LoVo (cell line): ENCODE measurements at places on chromosomes 2 and 18.

GRCh38 chr2:228245601-228246000, 64.1 kb upstream of the SPHKAP start:
- no peak for DNase-seq

- no peak for DNase-seq
These were observed 511.7 kb upstream of the CNTNAP5 start for GRCh38 chr2:123513351-123513750.

DNA sequence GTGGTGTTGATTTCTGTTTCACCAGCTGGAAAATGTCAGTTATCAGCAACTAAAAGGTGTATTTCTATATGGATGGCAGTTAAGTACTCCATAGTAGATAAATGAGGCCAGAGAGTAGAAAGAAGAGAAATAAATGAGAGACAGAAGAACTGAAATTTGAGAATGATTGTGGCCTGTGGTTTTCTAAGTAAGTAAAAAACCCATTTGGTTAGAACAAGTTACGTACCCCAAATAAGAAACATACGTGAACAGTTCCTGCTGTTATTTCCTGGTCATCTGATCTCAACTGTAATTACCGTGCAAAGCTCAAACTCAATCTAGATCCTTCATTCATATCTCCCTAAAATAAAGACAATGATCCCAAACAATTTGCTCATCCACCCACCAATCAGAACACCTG, 181.3 kb downstream of the PID1 start:
- DNase-seq: no peak

GRCh38 chr2:59691518-59692190, 861.8 kb downstream of the BCL11A start:
- no peak for DNase-seq

- DNase-seq: no peak
These were observed 527.2 kb downstream of the IRS1 start for GRCh38 chr2:226272435-226272834.

GRCh38 chr2:238438856-238439849, 12.4 kb downstream of the ASB1 start:
- DNase-seq: peak; percentile 87

- DNase-seq: no peak
These were observed 13.4 kb downstream of the MEIS1 start for GRCh38 chr2:66448136-66448991.

DNA sequence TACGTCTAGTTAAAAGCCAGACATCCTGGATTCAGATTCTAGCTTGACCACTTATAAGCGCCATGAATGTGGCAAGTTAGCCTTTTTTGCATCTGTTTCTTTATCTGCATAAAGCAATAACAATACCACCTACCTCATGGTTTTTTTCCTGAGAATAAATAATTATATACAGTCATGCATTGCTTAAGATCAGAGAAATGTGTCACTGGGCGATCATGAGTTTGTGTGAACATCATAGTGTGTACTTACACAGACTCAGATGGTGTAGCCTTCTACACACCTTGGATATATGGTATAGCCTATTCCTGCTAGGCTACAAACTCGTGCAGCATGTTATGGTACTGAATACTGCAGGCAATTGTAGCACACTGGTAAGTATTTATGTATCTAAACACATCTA, 84.7 kb upstream of the PELI1 start:
- no peak for DNase-seq

GRCh38 chr18:32258558-32259204, 68.8 kb downstream of the MEP1B start:
- no peak for DNase-seq

GRCh38 chr18:70059684-70060083, 112.0 kb upstream of the CD226 start:
- no peak for DNase-seq

GRCh38 chr2:237213315-237214022, 127.8 kb downstream of the COPS8 start:
- DNase-seq: no peak

DNA sequence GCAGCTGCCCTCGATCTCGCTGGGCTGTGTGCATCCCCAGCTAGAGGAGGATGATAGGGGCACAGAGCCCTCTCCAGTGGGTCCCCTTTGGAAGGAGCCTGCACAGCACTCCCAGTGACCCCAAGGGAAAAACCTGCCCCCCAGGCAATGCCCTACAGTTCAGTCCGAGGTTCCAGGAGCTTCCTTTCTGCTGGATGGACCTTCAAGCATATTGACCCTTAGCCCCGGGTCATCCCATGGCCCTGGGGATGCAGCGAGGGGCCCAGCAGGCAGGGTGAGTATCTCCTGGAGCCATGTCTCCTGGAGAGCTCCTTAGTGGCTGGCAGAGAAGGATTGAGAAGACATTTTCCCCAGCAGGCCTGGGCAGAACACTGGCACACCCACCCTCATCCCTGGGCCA, 45.4 kb upstream of the CTDP1 start:
- DNase-seq: no peak

GRCh38 chr18:26875040-26875654, 9.6 kb upstream of the AQP4 start:
- peak; percentile 32 for DNase-seq

DNA sequence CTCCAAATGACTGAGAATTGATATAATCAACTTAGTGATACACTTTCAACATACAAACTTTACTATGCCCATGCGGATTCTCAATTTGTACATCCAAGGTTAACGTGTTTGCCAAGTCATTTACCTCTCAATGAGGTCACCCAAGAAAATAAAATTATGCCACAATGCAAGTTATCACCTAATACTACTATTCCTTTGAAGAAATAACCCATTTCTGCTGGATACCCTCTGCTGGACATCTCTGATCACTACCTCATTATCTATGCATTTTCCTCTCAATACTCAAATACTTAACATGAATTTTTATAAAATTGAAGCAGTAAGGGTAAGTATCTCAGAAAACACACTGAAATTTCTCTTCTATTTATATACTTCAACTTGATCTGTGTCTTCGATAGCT, 12.7 kb downstream of the HNRNPLL start:
- no peak for DNase-seq

DNA sequence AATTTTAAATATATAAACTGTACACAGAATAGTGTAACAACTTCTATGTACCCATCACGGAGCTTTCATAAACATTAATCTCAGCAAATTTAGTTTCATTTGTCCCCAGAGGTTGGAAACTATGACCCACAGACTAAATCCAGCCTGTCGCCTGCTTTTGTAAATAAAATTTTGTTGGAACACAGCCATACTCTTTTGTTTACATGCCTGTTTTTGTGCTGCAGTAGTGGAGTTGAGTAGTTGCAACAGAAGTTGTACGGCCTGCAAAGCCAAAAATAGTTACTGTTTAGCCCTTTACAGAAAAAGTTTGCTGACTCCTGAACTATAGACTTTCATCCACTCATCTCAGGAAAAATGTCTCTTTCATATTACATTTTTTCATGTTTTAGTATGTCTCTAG, 39.8 kb downstream of the RBM45 start:
- DNase-seq: no peak

DNA sequence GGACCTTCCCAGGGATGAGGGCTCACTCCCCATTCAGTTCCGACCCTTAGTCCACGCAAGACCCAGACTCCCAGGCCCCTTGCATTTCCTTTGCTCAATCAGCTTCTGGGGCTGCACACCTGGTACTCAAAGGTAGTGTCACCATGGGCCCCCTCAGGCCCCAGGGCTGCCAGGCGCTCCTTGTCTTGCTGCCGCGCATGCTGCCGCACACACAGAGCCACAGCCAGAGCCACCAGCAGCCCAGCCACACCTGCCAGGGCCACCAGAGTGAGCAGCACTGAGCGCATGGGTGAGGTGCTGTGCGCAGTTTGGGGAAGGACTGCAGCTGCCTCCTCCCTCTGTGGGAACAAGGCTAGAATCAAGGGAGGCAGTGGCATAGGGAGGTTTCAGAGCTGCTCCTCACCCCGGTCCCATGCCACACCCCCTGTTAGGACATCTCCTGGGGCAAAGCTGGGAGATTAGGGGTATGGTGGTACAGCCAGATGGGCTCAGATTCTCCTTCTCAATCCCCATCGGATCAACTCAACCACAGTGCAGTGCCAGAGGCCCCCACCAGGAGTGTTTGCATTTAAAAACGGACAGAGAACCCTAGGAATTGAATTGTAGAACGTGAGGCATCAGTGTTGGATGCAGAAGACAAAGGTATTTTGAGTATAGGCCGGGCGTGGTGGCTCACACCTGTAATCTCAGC, 11.3 kb downstream of the PTPRN start:
- DNase-seq: no peak

DNA sequence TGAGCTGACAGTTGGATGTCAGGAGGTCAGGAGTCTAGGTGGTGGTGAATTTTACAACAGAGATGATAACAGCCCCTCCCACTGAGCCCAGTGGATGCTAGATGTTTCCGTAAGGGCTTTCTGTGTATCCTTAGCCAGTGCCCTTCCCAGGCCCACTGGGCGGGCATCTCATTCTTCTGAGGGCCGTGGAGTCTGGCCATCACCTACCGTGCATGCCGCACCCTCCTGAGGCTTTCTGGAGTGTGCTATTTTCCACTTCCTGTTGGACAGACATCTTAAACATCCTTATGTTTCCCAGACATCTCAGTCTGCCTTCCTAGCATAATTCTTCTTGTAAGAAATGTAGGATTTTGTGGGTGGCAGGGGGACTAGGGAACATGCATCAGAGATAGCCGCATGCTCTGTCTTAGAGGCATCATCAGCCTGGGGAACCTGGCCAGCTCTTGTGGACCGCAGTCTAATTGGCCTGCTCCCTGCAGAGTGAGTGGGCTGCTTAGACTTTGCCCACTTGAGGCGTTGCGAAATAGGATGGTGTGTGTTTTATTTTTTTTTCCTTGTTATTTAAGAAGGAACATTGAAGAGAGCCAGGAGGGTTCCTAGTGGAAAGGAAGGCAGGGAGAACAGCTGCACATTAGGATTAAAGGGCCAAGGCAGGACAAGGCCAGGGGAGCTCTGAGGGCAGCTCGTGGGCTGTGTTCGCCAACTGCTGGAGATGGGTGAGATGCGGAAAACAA, 135.8 kb downstream of the SH3RF3 start:
- DNase-seq: peak; percentile 7

GRCh38 chr2:30611583-30611982, 164.5 kb downstream of the LCLAT1 start:
- DNase-seq: no peak

GRCh38 chr2:118031566-118031965, 17.7 kb upstream of the CCDC93 start:
- DNase-seq: no peak

DNA sequence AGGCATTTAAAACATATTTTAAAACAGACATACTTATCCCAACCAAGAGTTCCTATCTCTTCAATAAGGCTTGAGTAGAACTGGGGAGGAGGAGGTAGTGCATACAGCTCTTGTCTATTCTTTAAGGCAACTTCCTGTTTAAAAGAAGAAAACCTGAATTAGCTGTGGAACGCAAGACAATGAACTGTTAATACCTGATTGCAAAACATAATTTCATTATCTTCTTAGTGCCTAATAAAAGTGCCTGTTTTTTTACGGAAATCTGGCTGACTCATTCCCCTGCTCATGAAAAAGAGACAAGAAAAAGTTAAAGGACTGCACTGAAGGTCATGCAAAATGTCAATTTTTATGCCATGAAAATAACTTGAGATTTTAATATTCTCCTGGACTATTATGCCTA, 19.2 kb downstream of the FANCL start:
- DNase-seq: no peak

DNA sequence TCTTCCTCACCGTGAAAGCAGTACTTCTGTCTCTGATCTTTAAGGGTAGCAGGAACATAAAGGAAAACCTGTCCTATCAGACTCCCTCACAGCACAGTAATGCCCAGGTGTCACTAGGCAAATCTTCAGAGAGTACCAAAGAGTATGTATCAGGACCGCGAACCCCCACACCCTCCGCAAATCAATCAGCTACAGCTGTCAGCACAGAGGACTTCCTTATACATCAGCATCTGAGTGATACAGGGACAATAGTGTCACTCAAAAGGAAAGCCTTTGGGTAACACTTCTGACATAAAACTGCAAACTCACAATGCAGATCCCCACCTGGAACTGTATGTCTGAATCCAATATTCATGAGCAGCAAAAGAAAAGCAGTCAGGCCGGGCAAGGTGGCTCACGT, 2.6 kb downstream of the AFG3L2 start:
- DNase-seq: no peak

GRCh38 chr2:58834404-58834803, 593.3 kb upstream of the FANCL start:
- peak; percentile 30 for DNase-seq

DNA sequence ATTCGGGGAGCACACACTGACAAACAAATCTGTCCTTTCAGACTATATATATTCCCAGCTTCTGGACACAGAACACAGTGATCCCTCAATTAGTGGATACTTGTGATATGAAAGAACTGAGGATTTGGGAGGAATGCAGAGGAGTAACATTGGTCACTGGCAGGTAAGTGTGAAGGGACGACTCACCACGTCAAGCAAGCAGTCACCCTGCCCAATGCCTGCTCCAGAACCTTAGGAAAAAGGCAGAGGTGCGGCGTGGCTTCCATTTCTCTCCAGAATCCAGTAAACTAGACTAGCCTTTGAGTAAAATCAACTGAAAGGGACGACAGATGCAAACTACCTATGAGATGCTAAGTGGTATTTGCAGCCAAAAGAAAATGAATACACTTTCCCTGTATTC, 1.1 kb downstream of the CCDC93 start:
- no peak for DNase-seq

DNA sequence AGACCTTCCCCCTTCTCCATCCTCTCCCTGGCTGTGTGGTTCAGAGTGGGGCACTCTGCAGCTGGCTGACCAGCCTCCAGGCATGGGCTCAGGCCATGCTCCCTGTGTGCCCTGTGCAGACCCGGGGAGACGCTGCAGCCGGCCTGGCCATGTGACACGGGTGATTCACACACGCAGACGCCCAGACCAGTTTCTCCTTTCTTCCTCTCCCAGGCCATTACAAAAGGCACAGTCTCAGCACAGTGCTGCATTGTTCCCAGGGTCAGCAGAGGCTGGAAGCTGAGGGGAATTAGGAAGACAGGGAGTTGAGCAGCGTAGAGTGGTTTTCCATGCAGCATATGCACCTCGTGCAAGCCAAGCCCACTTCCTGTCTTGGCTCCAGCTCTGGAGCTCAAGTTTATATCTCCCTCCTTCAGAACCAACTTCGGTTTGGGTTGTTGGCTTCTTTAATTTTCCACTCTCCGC, 288.5 kb downstream of the TNS1 start:
- no peak for DNase-seq

DNA sequence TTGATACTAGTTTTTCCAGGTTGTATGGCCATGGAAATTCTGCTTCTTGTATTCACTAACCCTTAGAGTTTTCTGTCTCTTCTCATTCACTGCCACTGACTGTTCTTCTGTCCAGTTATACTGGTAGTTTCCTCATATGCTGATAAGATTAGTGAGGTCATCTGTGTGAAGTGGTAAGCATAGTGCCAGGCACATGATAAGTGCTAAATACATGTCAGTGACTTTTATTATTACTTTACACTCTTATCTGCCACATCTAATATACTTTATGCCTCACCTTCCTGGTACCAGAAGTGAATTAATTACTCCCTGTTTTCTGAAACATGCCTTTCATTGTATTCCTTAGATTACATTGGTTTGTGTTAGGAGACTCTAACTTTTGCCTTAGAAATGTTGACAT, 91.3 kb downstream of the NBEAL1 start:
- no peak for DNase-seq
